ENCODE measurements at places on chromosomes 1 and 21.

GRCh38 chr21:35081861-35082260, 32.8 kb upstream of the RUNX1 start:
- H3K4me1 ChIP-seq: no peaks in the 10 kb centered on the region
- DNase-seq: no peak
- H3K4me3 ChIP-seq: no peak overlapping the region
- no peaks in the 10 kb centered on the region for H3K36me3 ChIP-seq
- no peak overlapping the region for H3K27ac ChIP-seq

- no peaks in the 10 kb centered on the region for H3K27me3 ChIP-seq
- H3K4me3 ChIP-seq: no peak overlapping the region
- H3K36me3 ChIP-seq: no peaks in the 10 kb centered on the region
- H3K27ac ChIP-seq: no peak overlapping the region
- DNase-seq: no peak
Measured at GRCh38 chr1:173297798-173298391, 90.8 kb upstream of the TNFSF4 start.

- H3K27ac ChIP-seq: no peak overlapping the region
- no peak overlapping the region for H3K4me3 ChIP-seq
- DNase-seq: no peak
- H3K27me3 ChIP-seq: no peaks in the 10 kb centered on the region
- no peaks in the 10 kb centered on the region for H3K36me3 ChIP-seq
- no peaks in the 10 kb centered on the region for H3K4me1 ChIP-seq
Measured at GRCh38 chr1:231993968-231994455, 367.4 kb downstream of the DISC1 start.

DNA sequence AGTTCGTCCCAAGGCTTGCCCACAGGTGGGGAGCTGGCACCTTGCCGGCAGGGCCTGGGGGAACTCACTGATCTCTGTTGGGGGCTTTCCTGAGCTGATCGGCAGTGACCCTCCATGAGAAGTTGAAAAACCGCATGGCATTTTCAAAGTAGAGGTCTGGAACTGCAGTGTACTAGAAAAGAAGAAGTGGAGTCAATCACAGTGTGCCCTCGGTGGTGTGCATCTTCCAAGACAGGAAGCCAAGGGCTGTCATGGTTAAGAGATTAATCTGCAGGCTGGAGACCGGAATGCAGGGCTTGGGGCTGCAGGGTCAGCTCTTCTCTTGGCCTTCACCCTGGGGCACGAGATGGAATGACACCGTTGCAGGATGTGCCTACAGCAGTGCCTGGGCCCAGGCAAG, 56.8 kb downstream of the ECE1 start:
- H3K36me3 ChIP-seq: peaks cover 8% of the 10 kb centered on the region
- no peak for DNase-seq
- H3K4me1 ChIP-seq: peaks cover 6% of the 10 kb centered on the region
- H3K27me3 ChIP-seq: no peaks in the 10 kb centered on the region
- no peak overlapping the region for H3K4me3 ChIP-seq
- no peak overlapping the region for H3K27ac ChIP-seq

DNA sequence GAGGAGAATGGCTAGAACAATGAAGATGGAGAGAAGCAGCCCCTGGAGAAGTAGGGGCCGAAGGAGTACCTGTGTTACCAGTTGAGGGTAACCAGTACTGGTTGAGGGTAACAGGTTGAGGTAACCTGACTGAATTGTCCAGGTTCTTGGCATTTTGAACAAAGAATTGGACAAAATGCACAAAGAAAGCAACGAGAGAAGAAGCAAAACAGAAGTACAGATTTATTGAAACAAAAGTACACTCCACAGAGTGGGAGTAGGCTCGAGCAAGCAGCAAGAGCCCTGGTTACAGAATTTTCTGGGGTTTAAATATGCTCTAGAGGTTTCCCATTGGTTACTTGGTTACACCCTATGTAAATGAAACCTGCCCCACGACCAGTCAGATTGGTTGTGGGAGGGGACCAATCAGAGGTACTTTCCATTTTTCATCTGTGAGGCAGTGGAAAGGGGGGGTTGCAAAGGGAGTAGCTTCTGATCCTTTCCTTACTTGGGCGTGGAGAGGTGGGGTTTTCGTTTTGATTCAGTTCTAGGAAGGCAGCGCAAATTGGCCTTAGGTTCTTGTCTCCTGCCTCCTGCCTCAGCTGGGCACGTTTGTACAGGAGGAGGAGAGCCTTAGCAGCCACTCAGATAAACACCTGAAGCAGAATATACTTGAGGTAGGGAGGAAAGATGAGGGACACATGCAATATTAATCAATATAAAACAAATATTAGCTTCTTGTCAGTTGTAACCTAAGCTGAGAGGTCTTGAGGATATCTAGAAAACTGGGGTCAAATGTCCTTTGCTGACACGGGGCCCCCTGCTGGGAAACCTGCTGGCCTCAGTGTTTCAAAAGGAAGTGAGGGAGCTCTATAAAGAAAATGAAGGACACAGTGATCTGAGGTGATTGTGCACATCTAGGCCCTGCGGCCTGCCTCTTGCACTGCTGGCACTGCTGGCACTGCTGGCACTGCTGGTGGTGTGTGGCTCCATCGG, 14.3 kb upstream of the LSM10 start:
- H3K27me3 ChIP-seq: no peaks in the 10 kb centered on the region
- no peaks in the 10 kb centered on the region for H3K36me3 ChIP-seq
- no peaks in the 10 kb centered on the region for H3K4me1 ChIP-seq
- no peak overlapping the region for H3K27ac ChIP-seq
- H3K4me3 ChIP-seq: no peak overlapping the region

- no peak overlapping the region for H3K27ac ChIP-seq
- no peaks in the 10 kb centered on the region for H3K27me3 ChIP-seq
- H3K36me3 ChIP-seq: peaks cover 14% of the 10 kb centered on the region
- H3K4me3 ChIP-seq: no peak overlapping the region
Measured at GRCh38 chr1:6523566-6523965, 30.7 kb downstream of the NOL9 start.

DNA sequence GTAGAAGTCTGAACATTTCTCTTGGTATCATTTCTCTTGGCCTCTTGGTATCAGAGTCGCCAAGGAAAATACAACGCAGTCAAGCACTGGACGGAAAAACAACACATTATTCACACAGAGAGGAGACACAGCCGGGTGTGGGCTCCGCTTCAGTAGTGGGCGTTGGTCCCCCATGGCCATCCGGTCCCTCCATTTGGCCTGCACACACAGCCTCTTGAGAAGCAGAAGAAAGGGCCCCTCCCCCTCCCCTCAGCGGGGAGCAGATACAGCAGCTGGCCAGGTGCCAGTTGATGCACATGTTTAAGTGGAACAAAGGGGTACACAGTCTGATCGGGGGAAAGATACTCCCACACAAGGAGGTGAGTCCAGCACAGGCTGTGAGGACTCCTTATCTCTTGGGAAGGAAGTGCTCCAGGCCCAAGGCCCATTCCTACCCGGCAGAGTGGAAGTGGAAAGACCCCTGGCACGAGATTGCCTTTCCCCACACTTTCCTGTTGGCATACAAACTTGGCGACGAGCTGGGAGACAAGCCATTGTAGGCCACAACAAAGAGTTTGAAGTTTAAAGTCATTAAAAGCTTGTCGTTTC, 311.3 kb downstream of the FAM72C start:
- no peak overlapping the region for H3K4me3 ChIP-seq
- no peaks in the 10 kb centered on the region for H3K4me1 ChIP-seq
- DNase-seq: no peak
- H3K36me3 ChIP-seq: no peaks in the 10 kb centered on the region

DNA sequence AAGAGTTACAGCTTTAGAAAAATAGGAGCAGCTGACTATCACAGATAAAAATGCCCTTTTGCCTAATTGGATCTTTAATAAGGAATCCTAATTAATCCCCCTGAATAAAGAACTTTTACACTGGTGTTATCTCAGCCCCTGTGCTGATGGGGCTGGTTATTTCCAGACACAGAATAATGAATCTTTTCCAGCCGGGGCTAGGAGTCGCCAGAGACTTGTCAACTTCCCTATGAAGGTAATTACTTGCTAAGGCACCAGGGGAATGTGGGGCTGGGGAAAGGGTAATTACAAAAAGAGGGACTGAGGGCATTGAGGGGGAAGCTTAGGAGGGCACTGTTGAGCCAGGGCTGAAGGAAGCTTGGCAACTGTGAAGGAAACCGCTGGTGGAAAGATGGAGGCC, 34.5 kb downstream of the HMGB4 start:
- H3K36me3 ChIP-seq: no peaks in the 10 kb centered on the region
- no peaks in the 10 kb centered on the region for H3K27me3 ChIP-seq
- DNase-seq: no peak
- no peak overlapping the region for H3K4me3 ChIP-seq
- H3K4me1 ChIP-seq: no peaks in the 10 kb centered on the region
- no peak overlapping the region for H3K27ac ChIP-seq

DNA sequence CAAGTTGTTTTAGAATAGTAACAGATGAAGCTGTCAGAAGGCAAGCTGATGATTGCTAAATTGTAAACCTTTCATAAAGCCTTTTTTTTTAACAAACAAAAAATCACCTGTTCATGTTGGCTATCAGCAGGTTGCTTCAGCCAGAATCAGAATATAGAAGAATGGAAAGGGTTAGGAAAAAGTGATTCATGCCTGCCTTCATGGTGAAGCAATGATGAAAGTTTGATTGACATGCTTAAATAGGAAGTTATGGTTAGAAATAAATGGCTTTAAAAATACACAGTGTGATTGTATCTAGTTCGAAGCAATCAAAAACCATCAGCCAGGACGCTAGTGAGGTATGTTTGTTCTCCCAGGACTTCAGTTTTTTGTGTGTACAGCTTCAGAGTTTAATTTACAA, 37.9 kb downstream of the GABPA start:
- no peaks in the 10 kb centered on the region for H3K36me3 ChIP-seq
- H3K27ac ChIP-seq: no peak overlapping the region

DNA sequence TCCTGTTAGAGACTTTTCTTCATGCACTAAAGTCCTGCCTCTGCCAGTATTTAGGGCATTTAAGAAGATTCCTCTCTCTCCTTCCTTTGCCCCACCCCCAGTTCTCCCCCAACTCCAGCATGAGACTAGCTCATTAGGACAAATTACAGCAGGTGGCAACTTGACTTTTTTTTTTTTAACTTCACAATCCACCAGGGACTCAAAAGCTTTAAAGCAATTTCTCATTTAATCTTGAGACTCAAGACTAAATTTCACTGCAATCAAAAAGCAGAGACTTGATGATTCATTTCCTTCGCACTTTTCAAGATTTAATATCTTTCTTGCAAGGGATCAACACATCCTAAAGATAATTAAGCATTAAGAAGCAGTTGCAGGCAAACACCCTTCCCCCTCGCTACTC, 74.9 kb downstream of the WLS start:
- H3K4me3 ChIP-seq: no peak overlapping the region
- no peak for DNase-seq
- no peaks in the 10 kb centered on the region for H3K27me3 ChIP-seq
- H3K4me1 ChIP-seq: no peaks in the 10 kb centered on the region
- no peak overlapping the region for H3K27ac ChIP-seq

DNA sequence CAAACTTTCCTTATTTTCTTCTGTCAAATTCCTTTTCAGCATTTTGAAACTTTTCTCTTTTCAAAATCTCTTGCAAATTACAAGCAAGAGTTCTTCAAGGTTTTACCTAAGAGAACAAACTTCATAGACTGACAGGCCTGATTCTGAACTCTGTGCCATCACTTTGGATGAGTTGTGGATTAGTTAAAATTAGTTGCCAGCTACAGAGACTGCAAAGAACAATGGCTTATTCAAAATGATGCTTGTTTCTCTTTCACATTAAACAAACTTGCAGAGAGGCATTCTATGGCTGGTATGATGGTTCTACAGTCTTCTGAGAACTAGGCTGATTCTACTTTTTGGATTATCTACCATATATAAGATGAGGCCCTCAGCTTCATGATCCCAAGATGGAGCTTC, 3.8 kb downstream of the LRRC8B start:
- peaks cover 57% of the 10 kb centered on the region for H3K4me1 ChIP-seq
- H3K4me3 ChIP-seq: no peak overlapping the region
- H3K27me3 ChIP-seq: no peaks in the 10 kb centered on the region
- H3K27ac ChIP-seq: no peak overlapping the region
- no peaks in the 10 kb centered on the region for H3K36me3 ChIP-seq

GRCh38 chr1:213075725-213076124, 24.7 kb downstream of the RPS6KC1 start:
- no peak overlapping the region for H3K4me3 ChIP-seq
- H3K4me1 ChIP-seq: no peaks in the 10 kb centered on the region
- DNase-seq: no peak
- H3K36me3 ChIP-seq: peaks cover 4% of the 10 kb centered on the region
- H3K27ac ChIP-seq: no peak overlapping the region

- no peak for DNase-seq
- H3K36me3 ChIP-seq: peaks cover 20% of the 10 kb centered on the region
- no peak overlapping the region for H3K4me3 ChIP-seq
Measured at GRCh38 chr1:218294546-218294945, 9.5 kb downstream of the RRP15 start.

GRCh38 chr1:81493102-81493869, 307.4 kb upstream of the ADGRL2 start:
- H3K27ac ChIP-seq: no peak overlapping the region
- no peaks in the 10 kb centered on the region for H3K36me3 ChIP-seq
- H3K4me3 ChIP-seq: no peak overlapping the region
- no peaks in the 10 kb centered on the region for H3K27me3 ChIP-seq
- no peaks in the 10 kb centered on the region for H3K4me1 ChIP-seq

DNA sequence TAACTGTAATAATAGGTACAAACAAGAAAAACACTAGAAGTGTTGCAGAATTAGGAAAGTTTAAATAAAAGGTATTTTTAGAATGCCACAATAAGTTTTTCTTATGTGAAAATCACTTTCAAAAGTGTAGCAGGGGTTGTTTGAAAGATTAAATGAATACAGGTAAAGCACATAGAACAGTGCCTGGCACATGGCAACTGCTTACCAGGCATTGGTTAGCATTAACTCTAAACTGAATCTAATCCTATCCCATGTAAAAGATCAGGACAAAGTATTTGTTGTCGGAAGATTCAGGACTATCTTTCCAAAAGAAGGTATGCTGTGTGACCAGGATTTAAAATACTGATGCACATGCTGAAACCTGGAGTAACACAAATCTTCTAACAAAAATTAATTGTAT, 3.3 kb downstream of the AKT3 start:
- H3K4me3 ChIP-seq: no peak overlapping the region
- no peak overlapping the region for H3K27ac ChIP-seq
- H3K36me3 ChIP-seq: no peaks in the 10 kb centered on the region
- H3K27me3 ChIP-seq: peaks cover 3% of the 10 kb centered on the region

- no peak for DNase-seq
- peaks cover 62% of the 10 kb centered on the region for H3K4me1 ChIP-seq
- no peaks in the 10 kb centered on the region for H3K27me3 ChIP-seq
- no peak overlapping the region for H3K4me3 ChIP-seq
- no peaks in the 10 kb centered on the region for H3K36me3 ChIP-seq
Measured at GRCh38 chr1:245807306-245807705, 652.5 kb downstream of the KIF26B start.

Measured in HepG2 (cell line).